GM23248 (cell line): ENCODE measurements at places on chromosomes 3 and 15. TPM values are rescaled to one million over a fixed set of nuclear protein-coding genes. Genes with fewer than 3 reads are reported as not detected.

The GRM2 gene
- 1.1 TPM in 1 of 2 replicates, not detected in the other for total RNA-seq

DNA sequence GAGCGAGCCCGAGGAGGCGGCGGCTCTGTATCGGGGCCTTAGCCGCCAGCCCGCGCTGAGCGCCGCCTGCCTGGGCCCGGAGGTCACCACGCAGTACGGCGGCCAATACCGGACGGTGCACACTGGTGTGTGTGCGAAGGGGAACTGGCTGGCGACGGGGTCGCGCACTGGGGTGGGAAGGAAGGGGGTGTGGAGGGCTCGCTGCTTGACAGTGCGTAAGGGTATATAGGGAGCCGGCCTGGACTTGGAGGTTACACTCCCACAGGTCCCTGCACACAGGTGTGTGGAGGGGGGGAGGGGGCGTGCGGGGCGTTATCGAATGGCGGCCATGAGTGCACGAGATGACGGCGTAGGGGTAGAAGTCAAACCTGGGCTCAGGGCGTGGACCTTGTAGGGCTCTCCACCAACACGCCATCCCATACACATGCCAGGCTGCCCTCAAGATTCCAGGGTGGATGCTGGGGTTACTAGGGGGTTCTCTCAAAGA, 389 bp downstream of the APEH start:
- DNase-seq = no peak

- DNase-seq = peak; percentile 95
These were observed 59.8 kb downstream of the AGTR1 start for GRCh38 chr3:148757238-148758215.

The GOLGA8K gene
- total RNA-seq = not detected in 2 replicates

DNA sequence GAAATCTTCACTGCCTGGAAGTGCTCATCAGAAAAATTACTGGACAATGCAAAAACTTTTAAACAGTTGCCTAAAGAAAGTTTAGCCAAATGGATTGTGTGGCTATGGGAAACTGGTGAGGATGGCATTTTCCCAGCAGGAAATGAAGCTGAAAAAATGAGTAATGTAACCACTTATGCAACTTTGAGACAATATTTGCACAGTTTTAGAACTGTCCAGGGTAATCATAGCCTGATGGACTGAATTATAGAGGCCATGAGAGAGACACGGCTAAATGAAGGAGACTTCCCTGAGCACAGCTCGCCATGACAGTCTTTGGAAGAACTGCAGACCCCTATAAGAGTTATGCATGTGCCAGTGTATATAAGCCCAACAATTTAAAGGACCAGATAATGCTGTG, 881.5 kb downstream of the VGLL3 start:
- DNase-seq = no peak

DNA sequence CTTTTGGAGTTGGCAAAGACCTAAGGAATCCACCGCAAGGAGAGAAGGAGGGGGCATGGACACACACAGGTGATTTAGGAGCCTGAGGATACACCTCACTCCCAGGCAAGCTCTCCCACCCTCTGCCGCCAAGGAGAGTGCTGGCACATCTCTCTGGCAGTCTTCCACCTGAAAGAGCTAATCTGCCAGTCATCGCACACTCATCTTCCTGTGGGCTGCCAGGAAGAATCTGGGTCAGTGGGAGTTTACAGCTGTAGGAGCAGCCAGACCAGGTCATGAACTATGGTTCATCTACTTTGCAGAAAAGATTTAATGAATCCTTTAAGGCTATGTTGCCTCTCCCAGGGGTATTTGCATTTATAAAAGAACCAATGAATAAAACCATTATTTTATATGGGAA, 170.6 kb upstream of the TSC22D2 start:
- DNase-seq = peak; percentile 85

The COLQ gene
- total RNA-seq = 0.32 and 1.1 TPM in 2 replicates

- DNase-seq = no peak
These were observed 117.5 kb upstream of the ARHGEF3 start for GRCh38 chr3:56919137-56919796.

The SPSB4 gene
- not detected in 2 replicates for total RNA-seq

DNA sequence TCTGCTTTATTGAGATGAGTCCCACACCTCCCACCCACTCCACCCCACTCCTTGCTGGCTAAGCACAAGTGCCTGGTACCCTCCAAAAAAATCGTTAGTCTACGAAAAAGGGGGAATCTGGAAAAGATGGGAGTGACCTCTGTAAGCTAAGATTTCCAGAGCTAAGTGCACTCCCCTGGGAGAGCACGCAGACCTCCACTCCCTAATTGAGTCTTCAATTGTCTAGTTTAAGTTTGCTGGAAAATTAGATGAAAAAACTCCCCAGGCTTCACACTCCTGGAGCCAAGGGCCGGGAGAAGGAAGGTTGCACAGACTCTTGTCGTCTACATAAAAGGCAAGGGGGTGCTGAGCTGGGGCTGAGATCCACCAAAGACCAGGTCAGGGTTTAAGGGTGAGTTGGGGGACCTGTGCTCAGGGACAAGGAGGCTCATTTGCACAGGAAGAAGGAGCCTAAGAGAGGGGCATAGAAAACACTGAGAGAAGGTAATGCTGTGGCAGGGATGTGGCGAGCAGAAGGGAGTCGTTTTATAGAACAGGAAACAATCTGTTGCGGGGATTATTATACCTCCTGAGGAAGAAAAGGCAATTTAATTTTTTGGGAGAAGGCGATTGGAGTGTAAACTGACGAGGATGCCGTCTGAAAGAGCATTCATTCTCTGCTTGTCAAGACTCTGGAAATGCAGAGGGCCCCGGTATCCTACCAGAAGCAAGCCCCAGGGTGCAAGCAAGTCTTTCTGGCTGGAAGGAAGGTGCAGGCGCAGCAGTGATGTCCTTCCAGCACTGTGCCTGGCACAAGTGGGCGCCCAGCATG, 126.5 kb upstream of the DLG1 start:
- no peak for DNase-seq

The KNL1 gene
- total RNA-seq = 14.5 and 19.1 TPM in 2 replicates

DNA sequence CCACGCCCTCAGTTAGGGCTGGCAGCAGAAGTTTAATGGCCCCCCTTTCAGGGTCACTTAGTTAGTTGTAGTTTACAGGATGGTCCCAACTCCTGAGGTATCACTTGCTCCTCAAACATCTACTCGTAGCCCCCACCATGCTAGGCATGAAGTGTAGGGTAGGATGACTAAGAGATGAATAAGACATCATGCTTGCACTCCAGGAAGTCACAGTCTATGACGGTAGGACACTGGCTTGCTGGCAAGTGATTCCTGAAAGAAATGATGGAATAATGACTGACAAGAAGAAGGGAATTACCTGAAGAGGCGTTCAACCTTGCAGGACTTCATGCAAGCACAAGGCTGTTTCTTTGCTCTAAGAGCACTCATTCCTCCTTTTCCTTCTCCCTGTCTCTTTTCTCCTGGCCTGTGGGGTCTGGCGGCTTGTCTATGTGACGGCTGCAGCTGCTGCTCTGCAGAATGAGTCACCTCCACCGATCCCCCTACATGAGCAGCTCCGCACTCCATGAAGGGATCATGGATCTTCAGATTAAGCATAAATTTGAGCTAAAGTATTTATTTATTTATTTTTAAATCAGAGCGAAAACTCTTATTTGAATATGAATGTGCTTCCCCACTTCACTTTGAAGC, 82.9 kb upstream of the BOC start:
- peak; percentile 45 for DNase-seq

DNA sequence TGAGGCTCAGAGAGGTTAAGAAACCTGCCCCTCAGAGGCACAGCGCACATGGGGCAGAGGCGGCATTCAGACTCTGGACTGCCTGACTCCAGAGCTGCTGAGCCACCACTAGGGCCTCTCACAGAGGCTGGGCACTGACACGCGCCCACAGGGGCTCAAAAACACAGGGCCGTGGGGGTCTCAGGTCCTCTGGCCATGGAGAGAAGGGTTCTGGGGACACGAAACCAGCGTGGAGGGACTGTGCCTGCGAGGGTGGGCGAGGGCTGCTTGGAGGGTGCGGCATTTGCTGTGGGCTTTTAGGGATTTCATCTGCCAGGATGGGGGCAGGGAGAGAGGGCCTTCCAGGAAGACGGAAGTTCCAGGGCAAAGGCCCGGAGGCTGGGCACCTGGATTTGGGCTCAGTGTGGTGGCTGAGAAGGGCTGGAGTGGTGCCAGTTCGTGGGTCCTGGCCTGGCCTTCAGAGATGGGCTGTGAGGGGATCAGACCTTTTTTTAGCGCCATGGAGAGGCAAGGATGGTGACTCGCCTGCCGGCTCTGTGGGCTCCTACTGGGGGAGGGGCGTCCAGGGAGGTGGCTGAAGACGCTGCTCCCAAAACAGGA, 69.6 kb downstream of the EFCAB12 start:
- DNase-seq = peak; percentile 45

DNA sequence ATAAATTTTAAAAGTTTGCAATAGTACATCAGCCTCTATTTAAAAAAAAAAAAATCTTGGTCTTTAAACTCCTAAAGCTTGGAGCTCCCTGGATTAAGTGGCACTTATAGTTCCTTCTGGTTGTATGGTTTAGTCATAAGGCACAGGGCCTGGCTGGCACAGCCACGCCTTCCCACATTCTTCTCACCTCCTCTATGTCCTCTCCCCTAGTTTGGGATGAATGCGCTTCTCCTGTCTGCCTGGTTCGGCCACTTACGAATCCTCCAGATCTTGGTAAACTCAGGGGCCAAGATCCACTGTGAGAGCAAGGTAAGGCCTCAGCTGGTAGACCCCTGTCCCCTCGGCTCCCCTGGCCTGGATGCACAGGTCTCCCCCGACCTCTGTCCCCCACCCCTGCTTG, 10.0 kb downstream of the ANKDD1A start:
- no peak for DNase-seq

DNA sequence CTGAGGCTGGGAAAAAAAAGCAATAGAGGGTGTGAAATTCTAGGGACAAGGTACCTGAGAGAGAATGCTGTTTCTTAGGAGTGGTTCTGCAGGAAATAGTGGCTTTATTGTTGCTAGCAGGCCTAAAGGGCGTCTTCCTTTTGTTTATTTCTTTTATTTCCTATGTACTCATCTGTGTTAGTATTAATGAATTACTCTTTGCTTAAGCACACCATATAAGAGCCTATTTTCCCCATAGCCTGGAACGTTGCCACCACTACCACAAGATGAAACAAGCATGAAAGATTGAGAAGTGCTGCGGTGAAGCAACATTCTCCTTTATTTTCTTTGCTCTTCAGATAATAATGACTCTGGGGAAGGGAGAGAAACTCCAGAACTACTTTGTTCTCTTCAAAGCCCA, 21.3 kb upstream of the GOLIM4 start:
- peak; percentile 29 for DNase-seq

DNA sequence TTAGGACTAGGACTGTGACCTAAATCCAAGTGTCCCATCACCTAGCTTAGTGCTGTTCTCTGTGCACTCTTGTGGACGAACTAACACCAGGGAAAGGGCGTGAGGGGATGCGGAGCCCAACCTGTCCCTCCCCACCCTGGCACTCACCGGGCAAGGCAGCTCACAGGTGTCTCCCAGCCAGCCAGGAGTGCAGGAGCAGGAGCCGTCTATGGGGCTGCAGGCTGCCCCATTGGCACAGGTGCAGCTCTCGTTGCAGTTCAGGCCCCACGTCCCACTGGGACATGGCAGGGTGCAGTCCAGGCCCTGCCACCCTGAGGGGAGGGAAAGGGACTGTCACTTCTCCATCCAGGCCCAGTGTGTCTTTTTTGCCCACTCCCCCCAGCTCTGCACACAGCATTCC, 60.3 kb downstream of the RAB11A start:
- DNase-seq = no peak

- peak; percentile 2 for DNase-seq
These were observed 37.7 kb upstream of the GK5 start for GRCh38 chr3:142263112-142263511.

The GRK7 gene
- not detected in 2 replicates for total RNA-seq

DNA sequence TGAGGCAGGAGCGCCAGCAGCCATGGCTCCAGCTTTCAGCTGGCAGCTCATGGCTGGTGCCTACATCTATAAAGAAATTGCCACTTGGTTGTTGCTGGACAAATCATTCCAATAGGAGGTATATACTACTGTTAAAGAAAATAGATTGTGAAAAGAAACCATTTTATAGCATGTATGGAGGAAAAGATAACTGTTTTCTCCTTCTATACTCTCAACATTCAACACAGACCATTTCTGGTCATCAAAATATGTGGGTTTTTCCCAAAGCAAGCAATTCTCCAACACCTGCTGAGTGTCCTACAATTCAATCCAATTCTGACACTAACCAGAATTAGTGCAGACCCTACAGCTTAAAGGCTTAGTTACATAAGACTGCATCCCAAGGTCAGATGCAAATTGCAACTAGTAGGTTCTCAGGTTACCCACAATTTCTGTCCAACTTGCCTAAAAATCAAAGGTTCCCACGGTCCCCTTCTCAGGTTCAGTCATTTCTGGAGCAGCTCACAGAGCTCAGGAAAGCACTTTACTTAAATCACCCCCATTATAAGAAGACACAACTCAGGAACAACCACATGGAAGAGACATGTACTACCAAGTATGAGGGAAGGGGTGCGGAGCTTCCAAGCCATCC, 42.4 kb upstream of the STRIT1 start:
- DNase-seq = no peak

GRCh38 chr15:35986191-35986721, 440.3 kb upstream of the DPH6 start:
- no peak for DNase-seq
